Fibroblast of pulmonary artery (primary cell): ENCODE measurements at places on chromosomes 7 and 10.
A peak's percentile ranks its signal among the peaks of the same experiment; 100 is the strongest.

- no peak for DNase-seq
Measured at GRCh38 chr7:16581286-16581685, 54.7 kb downstream of the LRRC72 start.

DNA sequence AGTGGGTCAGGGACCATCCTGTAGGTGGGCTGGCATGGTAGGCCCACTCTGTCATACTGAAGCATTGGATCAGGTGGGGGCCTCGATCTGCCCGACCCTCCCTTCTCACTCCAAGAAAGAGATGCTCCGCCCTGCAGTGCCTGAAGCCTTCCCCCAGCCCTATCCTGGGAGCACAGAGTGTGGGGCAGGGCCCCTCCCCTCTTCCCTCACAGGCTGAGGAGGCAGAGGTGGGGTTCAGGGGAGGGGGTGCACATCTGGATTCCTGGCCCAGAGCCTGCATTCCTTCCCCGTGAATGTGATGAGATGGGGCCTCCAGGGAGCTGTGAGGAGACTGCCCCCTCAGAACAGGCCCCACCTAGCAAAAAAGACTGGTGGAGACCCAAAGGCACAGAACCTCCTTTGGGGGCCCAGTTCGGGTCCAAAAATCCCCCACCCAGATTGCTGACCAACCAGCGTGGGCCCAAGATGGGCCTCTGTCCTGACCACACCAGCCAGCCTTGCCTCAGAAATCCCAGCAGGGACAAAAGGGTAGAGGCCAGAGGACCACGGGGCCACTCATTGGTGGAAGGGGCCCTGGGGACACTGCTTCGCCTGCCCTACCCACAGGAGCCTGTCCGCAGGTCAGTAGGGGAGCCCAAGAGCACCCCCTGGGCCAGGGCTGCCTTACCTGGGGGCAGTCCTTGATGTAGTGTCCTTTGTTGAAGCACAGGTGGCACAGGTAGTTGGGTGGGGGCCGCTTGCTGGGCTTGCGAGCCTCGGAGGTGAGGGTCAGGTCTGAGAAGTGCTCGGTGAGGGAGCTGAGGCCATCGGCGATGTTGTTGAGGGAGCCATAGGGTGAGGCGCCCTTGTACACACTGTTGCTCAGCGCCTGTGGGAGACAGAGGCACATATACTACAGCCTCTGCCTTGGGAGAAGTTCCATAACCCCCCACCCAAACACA lies 13.3 kb downstream of the ZCCHC24 start:
- no peak for DNase-seq

DNA sequence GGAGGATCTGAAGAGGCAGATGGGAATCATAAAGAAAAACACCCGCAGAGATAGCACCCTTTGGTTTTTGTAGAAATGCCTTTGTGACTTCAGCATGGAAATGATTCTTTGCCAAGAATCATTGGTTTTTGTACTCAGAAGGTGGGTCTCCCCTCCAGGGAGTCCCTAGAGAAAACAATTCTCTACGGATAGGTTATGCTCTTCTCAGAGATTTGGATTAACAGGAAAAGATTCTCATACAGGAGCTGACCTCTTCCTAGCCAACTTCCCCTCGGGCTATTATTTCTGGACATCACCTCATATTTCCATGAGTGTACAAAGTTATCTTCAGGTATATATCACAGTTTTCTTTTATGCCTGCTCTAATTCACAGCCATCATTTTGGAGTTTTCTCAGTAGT lies 274.2 kb upstream of the HABP2 start:
- no peak for DNase-seq

GRCh38 chr10:31590023-31590800 lies 271.2 kb downstream of the ZEB1 start:
- peak; percentile 17 for DNase-seq

DNA sequence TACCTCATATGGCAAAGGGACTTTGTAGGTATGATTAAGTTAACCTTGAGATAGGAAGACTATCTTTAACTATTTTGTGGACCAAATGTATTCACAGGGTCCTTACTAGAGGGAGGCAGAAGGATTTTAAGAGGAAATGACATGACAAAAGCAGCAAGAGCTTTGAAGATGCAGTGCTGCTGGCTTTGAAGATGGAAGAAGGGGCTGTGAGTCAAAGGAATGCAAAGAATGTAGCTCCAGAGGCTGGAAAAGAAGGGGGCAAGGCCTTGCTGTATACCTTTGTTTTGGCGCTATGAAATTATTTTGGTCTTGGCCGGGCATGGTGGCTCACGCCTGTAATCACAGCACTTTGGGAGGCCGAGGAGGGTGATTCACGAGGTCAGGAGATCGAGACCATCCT lies 3.2 kb upstream of the NRBF2 start:
- DNase-seq = no peak

DNA sequence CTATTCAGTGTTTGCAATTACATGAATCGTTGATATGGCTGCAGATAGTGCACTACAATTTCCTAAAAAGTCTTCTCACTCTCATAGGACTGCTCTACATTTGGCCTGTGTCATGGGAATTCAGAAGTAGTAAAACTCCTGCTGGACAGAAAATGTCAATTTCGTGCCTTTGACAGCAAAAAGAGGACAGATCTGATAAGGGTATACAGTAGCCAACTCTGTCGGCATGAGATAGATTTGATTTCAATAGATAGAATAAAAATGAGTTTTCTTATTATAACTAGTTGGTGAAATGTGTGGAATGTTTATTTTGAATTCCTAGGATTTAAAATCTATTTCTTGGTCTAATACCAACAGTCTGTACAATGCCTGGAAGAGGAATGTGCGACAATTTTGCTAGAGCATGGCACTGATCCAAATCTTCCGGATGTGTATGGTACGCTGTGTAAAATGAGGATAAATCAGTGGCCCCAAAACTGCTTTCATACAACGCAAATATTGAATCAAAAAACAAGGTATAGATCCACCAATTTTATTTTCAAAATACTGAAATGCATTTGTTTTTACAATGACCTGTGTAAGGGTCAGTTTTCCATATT lies 133.5 kb upstream of the CDK13 start:
- no peak for DNase-seq

DNA sequence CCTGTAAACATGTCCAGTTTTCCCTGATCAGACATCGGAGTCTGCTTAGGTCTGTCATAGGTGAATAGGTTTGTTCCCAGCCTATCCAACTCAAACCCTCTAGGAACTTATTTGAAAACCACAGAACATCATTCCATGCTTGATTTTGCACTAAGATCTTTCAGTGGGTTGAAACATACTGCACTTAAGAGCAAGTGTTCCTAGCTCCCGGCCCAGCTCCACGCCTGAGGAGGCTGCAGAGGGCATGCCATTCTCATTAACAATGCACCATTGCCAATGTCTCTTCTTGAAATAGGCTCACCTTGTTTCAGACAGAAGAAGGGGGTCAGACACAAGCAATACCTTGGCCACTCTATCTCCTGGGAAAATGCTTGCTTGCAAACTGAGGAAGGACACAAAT lies 78.0 kb upstream of the EGR2 start:
- DNase-seq = no peak

- DNase-seq = no peak
Measured at GRCh38 chr10:109676703-109677102, 246.6 kb downstream of the XPNPEP1 start.

- DNase-seq = peak; percentile 14
Measured at GRCh38 chr7:127474457-127474856, 81.9 kb upstream of the ZNF800 start.

DNA sequence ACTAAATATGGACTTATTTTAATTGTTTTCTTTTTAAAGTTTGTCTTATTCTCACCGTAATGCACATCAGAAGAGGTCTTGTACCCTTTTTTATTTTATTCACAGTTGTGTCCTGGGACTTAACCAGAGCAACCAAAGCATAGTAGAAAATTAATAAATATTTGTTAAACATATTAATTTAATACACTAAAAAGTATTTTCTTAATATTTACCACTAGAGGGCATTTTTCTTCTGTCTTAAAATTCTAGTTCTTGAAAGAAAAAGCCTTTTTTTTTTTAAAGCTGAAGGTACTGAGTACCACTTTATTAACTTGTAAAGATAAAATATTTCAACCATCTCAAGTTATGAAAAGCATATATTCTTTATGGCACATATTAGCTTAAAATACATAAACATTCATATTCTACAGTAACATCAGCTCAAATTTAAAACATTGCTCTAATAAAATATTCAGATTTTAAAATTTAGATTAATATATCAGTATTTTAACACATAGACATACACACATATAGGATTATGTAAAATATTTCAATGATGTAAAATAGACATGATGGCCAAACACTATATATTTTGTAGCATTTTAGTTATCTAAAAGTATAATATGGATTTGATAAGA lies 260.4 kb downstream of the SEMA3A start:
- peak; percentile 12 for DNase-seq

- DNase-seq = no peak
Measured at GRCh38 chr10:92238054-92238585, 52.8 kb downstream of the CPEB3 start.

DNA sequence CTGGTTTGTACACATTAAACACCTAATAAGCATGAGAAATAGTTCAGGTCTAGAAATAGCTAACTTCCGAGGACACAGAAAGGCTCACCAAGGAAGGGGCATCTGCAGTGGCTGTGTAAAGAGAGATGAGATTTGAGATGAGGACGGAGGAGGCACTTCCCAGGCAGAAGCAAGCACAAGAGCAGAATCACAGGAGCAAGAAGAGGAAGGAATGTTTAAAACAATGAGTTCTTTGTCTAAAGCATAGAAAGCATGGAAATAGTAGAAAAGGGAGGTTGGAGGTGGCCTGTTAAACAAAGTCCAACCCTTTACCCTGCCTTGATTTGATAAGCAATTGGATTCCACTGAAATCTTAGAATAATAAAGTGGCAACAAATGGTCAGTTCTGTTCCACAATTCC lies 11.6 kb upstream of the PON3 start:
- DNase-seq = no peak

- DNase-seq = no peak
Measured at GRCh38 chr10:124339119-124340032, 79.3 kb downstream of the OAT start.

GRCh38 chr10:3980660-3981059 lies 195.7 kb upstream of the KLF6 start:
- no peak for DNase-seq

DNA sequence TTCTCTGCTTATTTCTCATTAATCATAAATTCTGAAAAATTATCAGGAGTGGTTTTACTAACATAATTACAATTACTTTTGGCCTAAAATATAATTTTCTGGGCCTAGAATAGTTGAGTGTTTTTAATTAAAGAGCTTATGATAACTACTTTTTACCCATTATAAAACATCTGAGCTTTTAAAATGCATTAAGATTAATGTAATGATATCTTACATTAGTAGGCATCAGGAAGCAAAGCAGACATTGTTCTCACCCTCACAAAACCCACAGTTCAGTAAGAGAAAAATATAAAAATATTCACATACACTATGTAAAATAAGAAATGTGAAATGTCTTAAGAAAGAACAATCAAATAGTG lies 443.7 kb upstream of the SEMA3A start:
- DNase-seq = no peak

- no peak for DNase-seq
Measured at GRCh38 chr7:26655781-26656180, 208.6 kb downstream of the SKAP2 start.

GRCh38 chr7:118877187-118877586 lies 652.7 kb downstream of the ANKRD7 start:
- no peak for DNase-seq

DNA sequence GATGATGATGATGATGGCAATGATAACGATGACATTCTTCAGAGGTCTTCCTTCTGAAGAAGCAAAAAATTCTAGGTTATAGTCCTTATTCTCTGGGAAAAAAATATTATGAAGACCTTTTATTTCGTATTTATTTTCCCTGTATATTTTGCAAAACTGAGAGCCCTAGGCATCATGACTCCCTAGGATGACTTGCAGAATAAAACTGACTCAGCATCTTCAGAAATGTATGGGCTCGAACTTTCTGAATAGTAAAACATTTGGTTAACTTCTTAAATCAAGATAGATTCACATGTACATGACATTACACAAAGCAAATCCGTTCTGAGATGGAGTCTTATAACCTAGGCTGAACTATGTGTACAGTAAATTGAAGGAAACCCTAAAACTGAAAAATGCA lies 29.4 kb downstream of the DKK1 start:
- DNase-seq = no peak

DNA sequence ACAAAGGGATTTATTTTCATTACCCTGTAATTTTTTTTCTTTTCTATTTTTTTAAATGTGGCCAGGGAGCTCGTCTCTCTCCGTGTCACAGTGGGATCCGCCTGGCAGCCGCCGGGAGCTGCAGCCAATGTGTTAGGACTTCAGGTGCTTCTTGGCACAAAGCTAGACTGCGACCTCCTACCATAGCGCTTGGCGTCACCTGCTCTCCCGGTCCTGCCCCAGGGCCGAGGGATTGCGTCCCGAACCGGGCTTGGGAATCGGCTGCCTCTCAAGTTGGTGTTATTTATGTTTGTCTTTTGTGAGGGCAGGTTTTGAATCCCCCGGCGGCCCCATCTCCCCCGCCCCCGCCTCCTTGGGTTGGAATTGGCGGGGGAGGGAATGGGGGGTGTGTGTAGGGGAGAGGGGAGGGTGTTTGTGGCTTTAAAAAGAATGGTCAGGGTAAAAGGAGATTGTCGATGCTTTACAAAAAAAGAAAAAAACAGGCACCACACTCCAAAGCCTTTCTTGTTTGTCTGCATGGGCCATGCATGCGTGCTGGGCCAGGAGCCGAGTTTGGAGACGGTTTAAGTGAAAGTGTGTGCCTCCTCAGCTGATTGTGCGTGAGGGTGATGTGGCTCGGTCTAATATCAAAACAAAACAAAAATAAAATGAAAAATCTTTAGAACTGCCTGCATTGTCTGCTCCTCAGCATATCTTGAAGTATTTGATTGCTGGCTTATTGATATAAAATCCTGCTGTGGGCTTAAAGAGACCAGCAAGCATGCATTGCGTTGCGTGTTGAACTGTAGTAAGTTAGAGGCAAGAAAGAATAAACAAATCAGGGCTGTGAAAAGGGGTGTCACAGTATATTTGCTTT lies 1.2 kb downstream of the PPP1R9A start:
- DNase-seq = peak; percentile 14

GRCh38 chr10:130110246-130111112 lies at the start of gene C10orf143:
Gene C10orf143 (minus strand): TSS chr10:130110830. CDS start chr10:130110772, 58 bp downstream.
- peak; percentile 98 for DNase-seq

DNA sequence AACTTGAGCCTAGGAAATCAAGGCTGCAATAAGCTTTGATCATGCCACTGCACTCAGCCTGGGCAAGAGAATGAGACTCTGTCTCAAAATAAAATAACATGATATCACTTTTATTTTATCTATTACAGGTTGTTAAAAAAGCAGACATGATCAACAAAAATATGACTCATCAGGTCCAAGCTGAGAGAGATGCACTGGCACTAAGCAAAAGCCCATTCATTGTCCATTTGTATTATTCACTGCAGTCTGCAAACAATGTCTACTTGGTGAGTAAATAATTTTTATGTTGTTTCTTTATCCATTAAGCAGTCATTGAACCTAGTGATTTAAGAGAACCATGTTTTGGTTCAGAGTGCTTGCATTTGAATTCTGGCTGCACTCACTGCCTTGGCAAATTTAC lies 3.3 kb downstream of the MASTL start:
- no peak for DNase-seq
